ENCODE measurements at places on chromosomes 12 and 14. TPM values are rescaled to one million over a fixed set of nuclear protein-coding genes. Genes with fewer than 3 reads are reported as not detected.

- peak; percentile 19 for DNase-seq
Observed at GRCh38 chr12:73057428-73057827, 785.3 kb downstream of the TRHDE start.

- no peak for DNase-seq
Observed at GRCh38 chr14:54975856-54976255, 51.0 kb downstream of the WDHD1 start.

GRCh38 chr12:90841336-90841735 lies 113.6 kb downstream of the CCER1 start:
- no peak for DNase-seq

- no peak for DNase-seq
Observed at GRCh38 chr12:124399622-124400021, 104.7 kb downstream of the RFLNA start.

- no peak for DNase-seq
Observed at GRCh38 chr12:118964988-118965387, 16.4 kb upstream of the SRRM4 start.

GRCh38 chr14:34685819-34686428 lies 28.5 kb downstream of the CFL2 start:
- no peak for DNase-seq

- DNase-seq: no peak
Observed at GRCh38 chr14:81110186-81110585, 110.6 kb downstream of the GTF2A1 start.

Gene ANAPC5
- 120 TPM for polyA plus RNA-seq

Measured in psoas muscle (tissue), 8 donors.